Heart right ventricle (tissue), 16 donors: ENCODE measurements at places on chromosomes 12 and 14. TPM values are rescaled to one million over a fixed set of nuclear protein-coding genes. Genes with fewer than 3 reads are reported as not detected.

- H3K4me1 ChIP-seq: peaks cover 25% of the 10 kb centered on the region
- H3K4me3 ChIP-seq: no peak overlapping the region
- no peaks in the 10 kb centered on the region for H3K27me3 ChIP-seq
- DNase-seq: no peak
Measured at GRCh38 chr12:26935636-26936378, 2.0 kb downstream of the INTS13 start.

DNA sequence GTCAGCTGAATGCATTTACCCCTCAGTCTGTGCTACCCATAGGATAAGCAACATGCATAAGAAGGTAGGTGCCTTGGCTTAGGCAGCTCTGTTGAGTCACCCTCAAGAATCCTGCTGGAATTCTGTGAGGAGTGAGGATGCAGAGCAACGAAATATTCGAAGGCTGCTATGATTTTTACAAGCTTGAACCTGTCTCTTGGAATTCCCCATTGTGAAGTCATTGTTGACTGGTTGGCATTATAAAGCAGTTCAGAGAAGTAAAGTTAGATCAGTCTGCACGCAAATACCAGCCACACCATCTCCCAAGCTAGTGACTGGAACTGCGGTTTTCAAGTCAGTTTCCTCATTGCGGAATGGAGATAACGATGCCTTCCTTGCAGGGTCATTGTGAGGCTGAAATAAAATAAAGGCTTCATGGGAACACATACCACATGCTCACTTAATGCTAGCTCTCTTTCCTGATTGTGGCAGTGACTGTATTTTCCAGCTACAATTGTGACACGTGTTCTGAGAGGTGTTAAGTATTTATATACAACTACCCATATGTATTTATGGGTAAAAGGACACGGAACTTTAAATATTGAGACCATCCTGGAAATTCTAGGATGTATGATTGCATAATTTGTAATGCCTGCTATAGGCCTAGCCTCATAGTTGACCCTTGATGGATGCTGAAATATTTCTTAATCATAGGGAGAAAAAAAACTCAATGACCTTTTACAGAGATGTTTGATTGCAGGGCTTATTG lies 96.7 kb downstream of the ETV6 start:
- H3K27me3 ChIP-seq: no peaks in the 10 kb centered on the region
- no peaks in the 10 kb centered on the region for H3K36me3 ChIP-seq
- no peak overlapping the region for H3K27ac ChIP-seq
- H3K4me3 ChIP-seq: no peak overlapping the region
- H3K4me1 ChIP-seq: peaks cover 3% of the 10 kb centered on the region

KRT80 gene
- polyA plus RNA-seq: 0.07 TPM

DNA sequence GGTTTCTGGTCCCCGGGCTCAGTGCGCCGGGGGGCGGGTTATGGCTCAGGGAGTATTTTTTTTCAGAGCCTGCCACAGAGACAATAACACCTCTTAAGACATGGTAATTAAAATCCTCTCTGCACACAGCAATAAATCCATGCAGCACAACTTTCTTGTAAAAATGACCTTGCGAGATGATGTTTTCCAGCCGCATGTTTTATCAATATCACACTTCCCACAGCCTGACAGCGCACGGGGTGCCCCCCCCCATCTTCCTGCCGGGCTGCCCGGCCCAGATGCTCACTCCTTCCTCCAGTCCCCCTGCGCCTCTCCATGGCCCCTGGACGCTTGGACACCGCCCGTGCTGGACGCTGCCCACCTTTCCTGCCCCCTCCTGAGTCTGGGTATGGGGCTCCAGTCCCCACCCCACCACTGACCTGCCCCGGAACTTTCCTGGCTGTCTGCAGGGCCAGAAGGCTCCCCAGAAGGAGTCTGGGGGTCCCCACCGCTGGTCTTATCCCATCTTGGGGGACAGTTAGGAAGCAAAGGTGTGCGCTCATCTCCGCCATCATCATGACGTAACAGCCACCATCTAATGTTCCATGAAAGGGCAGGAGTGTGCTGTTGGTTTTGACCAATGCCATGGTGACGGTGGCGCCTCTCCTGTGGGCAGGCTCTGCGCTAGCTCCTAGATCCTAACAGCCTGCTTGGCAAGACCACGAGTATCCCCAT lies 182.9 kb downstream of the KIF26A start:
- DNase-seq: no peak
- no peak overlapping the region for H3K4me3 ChIP-seq
- no peak overlapping the region for H3K27ac ChIP-seq
- peaks cover 20% of the 10 kb centered on the region for H3K4me1 ChIP-seq
- H3K27me3 ChIP-seq: peaks cover 14% of the 10 kb centered on the region
- H3K36me3 ChIP-seq: no peaks in the 10 kb centered on the region

DNA sequence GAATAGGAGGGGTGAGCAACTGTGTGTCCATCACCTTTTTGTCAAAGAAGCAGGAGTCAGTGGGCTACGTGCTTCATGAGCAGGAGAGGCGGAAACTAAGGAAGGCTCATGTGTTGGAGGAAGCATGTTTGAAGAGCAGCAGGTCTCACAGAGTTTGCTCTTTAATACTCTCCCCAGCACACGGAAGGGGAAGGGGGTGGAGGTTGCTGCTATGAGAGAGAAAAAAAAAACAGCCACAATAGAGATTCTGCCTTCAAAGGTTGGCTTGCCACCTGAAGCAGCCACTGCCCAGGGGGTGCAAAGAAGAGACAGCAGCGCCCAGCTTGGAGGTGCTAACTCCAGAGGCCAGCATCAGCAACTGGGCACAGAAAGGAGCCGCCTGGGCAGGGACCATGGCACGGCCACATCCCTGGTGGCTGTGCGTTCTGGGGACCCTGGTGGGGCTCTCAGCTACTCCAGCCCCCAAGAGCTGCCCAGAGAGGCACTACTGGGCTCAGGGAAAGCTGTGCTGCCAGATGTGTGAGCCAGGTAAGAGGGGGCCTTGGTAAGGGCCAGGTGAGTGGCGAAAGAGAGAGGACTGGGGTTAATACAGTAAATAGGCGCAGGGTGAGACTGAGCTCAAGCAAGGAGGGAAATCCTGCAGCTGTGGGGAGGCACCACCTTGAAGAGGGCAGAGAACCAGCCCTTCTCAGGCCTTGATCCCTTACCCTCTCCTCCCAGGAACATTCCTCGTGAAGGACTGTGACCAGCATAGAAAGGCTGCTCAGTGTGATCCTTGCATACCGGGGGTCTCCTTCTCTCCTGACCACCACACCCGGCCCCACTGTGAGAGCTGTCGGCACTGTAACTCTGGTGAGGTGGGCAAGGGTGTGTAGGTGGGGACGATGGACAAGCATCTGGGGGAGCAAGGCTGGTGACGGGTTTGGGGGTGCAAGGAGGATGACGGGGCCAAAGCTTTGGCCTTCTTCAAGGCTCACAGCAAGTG lies at the start of gene CD27:
Gene CD27, plus strand, starts transcription at position 252 of the 985 bp plus-strand sequence. Its CDS starts 141 bp downstream, at position 393.
- peak within 1 kb of the TSS; percentile 49 for H3K4me3 ChIP-seq
- peaks cover under 1% of the 10 kb centered on the region for H3K4me1 ChIP-seq
- H3K27me3 ChIP-seq: no peaks in the 10 kb centered on the region
- H3K27ac ChIP-seq: no peak within 1 kb of the TSS
- no peaks in the 10 kb centered on the region for H3K36me3 ChIP-seq
- no peak for DNase-seq

DNA sequence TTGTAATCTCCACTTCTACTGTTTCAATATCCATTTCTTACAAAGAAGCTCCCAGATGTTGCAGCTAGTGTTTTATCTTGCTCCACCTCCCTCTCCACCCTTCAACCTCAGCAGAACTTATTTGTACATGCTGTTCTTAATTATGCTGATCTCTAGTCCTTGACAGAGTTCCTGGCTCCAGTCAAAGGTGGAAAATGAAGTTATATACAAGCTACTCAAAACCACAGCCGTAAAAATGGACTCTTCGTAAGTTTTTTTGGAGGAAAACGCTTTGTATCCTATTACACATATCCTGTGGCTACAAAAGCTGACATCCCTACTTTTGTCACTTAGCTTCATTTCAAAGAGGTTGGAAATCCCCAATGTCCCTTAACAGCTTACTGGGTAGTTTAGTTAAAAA lies 1.3 kb downstream of the CLEC1A start:
- H3K27me3 ChIP-seq: no peaks in the 10 kb centered on the region
- DNase-seq: no peak
- H3K4me3 ChIP-seq: peak overlapping the region; percentile 47
- H3K36me3 ChIP-seq: no peaks in the 10 kb centered on the region

GRCh38 chr12:95037906-95038305 lies 34.4 kb upstream of the NDUFA12 start:
- H3K4me3 ChIP-seq: no peak overlapping the region
- H3K27ac ChIP-seq: no peak overlapping the region
- no peaks in the 10 kb centered on the region for H3K36me3 ChIP-seq
- no peaks in the 10 kb centered on the region for H3K27me3 ChIP-seq
- DNase-seq: no peak
- no peaks in the 10 kb centered on the region for H3K4me1 ChIP-seq
